ENCODE measurements at places on chromosomes 6 and 20. TPM values are rescaled to one million over a fixed set of nuclear protein-coding genes. Genes with fewer than 3 reads are reported as not detected.

Gene KHDC1L
- 0.27 TPM for polyA plus RNA-seq

Gene PHACTR1
- polyA plus RNA-seq = 17.9 TPM

Gene SPATS1
- polyA plus RNA-seq = not detected

Gene SLC32A1
- 2.1 TPM for polyA plus RNA-seq

Measured in renal pelvis (tissue), 12 donors.